ENCODE measurements at places on chromosomes 11 and 22.

DNA sequence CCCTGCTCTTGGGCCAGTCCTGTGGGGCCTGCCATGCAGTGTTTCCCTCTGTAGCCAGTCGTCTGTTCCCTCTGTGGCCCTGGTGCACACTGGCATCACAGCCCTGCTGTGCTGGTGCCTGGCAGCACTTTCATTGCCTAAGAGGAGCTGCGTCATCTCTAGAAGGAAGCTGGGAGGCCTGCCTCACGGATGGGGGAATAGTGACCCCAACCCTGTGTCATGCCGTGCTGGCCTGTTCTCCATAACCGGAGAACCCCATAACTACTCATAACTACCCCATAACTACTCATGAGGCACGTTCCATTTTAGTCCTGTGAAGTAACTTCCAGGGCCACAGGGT lies 14.0 kb downstream of the RAB36 start:
- no peak for DNase-seq

GRCh38 chr11:83172551-83172950 lies 15.6 kb downstream of the PCF11 start:
- no peak for DNase-seq

- DNase-seq = no peak
These were observed 10.7 kb downstream of the SLCO2B1 start for GRCh38 chr11:75161506-75162095.

DNA sequence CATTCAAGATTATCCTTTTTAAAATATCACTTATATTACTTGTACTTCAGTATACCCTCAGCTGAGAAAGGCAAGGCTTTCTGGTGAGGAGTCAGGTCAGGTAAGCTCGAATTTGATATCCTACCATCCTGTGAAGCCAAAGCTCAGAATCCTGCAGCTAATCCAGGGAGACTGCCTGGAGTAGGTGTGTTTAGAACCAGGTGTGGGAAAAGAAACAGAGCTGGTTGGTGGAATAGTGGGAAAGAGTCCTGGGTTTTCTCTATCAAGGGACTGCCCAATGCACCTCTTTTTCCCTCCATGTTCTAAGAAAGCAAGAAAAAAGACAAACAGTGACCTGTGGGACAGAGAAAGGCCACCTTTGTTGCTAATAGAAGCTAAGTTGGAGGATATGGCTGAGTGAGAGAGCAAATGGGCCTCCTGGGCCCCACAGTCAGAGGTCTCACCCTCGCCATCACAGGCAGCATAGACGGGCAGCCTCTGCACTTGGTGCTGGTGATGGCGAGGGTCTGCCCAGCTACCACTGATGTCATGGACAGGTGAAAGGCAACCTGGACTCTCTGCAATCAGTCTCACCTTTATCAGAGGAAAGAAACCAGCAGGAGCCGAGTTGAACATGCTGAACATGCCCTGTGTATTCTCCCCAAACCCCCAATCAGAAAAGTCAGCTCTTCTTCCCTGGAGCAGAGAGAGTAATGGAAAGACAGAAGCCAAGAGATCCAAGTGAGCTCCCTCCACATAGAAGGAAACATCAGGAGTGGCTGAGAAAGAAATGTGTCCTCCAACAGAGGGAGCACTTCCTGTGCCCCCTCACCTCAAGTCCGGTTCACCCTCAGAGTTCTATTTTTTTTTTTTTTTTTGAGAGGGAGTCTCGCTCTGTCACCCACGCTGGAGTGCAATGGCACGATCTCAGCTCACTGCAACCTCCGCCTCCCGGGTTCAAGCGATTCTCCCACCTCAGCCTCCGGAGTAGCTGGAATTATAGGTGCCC lies 491.3 kb downstream of the BUD13 start:
- DNase-seq = no peak

DNA sequence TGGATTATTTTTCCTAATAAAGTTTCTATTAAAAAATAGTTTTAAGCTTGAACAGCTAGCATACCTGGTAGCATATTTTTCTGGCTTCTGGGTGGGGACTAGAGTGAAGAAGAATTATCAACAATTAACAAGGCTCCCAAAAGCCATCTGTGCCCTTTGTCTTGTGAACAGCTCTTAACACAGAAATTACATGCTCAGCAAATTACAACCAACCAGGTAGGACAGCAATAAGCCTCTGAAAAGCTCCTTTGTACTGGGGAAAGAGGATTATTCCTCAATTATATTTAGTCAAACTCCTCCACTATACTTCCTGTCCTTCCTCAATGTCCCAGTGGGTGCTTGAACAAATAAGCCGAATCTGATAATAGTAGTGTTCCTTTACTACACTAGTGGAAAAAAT lies 162.8 kb downstream of the RAB38 start:
- DNase-seq = no peak

DNA sequence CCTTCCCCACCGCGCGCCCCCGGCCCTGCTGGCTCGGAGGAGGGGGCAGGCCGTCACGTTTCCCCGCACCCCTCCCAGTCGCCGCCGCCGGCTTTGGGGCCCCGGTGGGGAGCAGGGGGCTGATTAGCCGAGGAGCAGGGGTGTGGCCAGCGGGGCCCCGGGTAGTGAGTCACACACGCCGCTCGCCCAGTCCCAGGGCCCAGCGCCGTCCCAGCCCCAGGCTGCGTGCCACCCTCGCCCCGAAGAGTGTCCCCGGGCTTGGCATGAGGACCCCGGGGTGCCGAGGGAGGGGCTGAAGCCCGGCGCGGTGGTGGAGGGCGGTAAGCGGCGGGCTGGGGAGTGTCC lies 34.4 kb downstream of the PRDM11 start:
- no peak for DNase-seq

DNA sequence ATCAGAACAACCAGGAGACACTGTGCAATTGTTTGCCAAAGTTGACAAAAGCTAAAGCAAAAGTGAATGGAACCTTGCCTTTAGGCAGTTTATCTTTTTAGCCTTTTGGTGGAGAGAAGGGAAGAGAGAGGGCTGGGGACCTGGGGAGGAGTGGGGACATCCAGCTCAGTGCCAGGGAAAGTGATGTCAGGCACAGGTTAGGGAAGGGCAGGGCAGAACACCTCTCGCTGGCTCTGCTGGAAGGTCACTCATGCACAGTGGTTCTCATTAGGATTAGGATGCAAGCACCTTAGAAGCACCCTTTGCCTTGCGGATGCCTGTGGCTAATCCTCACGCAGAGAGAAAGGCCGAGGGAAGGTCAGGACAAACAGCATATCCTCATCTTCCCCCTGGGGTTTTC lies 14.3 kb upstream of the LINC01488 start:
- no peak for DNase-seq

DNA sequence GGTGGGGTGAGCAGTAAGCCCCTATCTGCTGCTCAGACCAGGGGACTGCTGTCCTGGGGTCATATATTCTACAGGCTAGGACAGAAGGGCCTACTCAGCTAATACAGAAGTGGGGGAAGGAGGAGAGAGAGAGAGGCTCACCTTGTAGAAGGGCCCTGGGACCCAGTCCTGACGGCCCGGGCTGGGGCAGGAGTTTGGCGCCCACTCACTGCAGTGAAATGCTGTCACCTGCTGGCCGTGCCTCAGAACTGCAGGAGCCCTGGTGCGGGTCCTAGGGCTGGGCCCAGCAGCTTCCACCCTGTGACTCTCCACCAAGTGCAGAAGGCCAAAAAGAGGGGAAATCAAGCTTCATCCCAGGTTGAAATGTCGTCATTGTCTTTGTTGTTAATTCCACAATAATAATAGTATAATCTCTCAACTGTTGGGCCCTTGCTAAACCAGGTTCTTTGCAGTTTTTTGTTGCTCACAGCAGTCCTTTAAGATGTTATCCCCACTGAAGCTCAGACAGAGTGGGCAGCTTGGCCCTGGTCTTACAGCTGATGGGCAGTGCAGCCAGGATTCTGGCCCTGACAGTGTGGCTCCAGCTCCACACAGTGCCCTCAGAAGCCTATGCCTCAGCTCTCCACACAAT lies 29.6 kb downstream of the TRIM29 start:
- DNase-seq = peak; percentile 63

DNA sequence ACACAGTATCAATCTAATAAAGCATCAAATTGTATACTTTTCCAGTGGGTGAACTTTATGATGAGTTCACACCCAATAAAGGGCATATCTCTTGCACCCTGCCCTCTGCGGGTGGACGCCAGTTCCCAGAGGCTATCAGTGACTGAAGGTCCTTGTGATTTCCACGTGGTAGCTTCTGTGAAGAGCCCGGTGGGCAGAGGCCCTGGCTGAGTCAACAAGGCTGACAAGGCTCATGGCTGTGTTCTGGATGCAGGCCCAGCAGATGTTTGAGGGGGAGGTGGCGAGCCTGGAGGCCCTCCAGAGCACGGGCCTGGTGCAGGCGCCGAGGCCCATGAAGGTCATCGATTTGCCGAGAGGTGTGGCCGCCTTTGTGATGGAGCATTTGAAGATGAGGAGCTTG lies 71.4 kb downstream of the PIWIL3 start:
- no peak for DNase-seq

DNA sequence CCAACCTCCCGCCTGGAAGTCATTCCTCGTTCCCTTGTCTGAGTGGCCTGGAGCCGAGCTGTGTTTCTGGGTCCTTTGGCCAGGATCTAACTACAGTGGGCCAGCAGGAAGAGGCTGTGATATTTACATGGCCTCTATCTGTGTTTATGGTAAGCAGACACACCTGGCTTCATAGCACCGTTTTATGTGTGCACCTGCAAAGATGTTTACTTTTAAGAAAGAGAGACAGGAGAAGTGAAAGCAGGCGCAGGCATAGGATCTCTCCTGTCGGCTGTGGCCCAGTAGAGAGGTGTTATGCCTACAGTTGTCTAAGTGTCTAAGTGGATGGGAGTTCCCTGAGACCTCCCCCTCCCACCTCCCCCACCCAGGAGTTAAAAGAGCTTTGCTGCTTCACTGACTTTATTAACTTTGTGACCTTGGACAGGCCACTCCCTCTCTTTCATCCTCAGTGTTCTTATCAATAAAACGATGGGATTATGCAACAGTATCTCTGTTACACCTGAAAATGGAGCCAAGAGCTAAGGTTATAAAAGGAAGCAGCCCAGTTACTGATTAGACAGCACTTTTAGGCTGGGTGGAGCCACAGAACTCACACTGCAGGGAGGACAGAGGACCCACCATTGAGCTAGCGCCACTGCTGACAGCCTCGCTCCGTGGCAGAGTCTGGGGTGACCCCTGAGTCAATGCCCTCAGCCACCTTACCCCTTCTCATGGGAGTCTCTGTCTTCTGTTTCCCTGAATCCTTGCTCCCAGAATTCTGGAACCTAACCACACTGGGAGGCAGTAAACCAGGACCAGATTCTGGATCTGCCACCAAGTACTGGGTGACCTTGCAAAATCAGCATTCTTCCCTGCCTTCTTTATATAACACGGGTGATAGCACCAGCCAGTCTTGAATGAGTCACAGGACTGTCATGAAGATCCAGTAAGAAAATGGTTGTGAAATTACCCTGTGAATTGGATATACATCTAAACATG lies 22.0 kb downstream of the ST14 start:
- DNase-seq = no peak

DNA sequence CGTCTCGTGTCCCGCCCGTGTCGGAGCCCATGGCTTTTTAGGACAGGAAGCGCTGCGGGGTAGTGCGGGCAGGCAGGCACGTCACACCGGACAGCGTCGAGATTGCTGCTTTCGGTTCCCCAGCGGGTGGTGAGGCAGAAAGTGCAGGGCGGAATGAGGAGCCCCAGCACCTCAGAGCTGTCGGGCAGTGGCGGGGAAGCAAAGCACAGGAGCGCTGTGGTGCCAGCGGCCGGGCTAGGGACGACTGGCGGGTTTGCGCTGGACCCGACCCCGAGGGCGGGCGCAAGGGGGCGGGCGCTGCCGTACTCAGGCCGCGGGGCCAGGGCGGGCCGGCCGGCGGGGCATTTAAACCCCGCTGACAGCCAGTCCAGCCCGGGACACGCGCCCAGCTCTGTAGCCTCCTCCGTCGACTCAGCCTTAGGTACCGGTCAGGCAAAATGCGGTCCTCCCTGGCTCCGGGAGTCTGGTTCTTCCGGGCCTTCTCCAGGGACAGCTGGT lies at the start of gene SLC37A2:
Gene SLC37A2, plus strand, starts transcription at position 375 of the 498 bp plus-strand sequence. Its CDS starts 63 bp downstream, at position 438.
- peak; percentile 36 for DNase-seq

DNA sequence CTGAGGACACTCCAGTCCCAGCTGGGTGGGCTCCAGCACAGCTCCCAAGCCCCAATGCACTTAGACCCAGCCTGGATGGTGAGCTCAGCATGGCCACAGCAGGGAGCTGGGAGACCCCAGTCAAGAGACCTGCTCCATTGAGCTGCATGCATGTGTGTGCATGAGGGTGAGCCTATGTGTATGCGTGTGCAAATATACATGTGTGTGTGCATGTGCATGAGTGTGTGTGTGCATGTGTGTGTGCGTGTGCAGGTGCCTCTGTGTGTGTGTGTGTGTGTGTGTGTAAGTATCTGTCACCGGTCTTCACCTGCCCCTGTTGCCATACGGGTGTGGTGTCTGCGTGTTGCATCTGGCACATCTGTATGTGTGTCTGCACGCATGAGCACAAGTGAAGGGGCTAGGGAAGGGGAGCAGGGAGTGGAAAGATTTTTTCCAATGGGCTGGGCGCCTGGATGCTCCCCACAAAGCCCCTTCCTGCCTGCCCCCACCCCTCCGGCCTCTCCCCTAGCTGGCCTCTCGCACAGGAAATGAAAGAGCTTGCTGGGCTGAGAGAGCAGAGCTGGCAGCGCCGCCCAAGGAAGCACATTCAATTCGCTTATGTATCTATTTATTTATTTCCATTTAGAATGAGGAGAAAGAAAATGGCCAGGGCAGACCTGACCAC lies 4.1 kb downstream of the TSPAN32 start:
- DNase-seq = no peak

DNA sequence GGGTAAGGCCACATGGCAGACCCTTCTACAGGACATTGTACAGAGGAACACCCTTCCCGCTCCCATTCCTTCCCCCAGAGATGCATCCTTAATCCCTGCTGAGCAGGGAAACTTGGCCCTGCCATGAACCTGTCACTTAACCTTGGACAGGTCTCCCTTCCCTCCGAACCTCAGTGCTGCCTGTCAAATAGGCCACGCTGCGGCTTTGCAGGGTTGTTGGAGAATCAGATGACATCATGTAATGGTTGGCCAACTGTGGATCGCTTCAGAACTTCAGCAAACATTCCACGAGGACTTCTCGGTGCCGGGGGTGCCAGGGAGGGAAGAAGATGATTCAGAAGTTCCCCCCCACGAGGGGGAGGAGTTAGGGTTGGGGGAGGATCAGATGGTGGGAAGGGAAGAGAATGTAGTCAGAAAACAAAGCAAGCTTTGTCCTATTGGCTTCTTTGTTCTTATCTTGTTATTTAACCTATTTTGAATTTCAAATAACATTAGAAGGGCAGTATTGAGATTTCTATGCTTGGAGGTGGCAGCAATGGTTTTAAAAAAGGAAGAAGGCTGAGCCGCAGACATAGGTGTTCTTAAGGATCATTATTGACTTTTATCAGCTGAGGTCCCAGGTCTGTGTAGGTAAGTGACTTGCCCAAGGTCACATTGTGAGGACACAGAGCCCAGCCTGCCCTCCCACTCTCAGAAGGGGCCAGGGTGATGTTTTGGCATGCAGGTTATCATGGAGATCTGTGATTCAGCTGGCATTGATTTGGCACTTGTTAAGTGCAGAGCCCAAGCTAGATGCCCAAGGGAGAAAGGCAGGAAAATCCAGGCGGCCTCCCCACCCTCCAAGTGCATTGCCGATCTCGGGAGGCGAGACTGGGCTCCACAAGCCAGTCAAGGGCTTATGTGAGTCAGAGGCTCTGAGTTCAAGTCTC lies 3.1 kb downstream of the CDC42EP1 start:
- no peak for DNase-seq

Data from NT2/D1 (cell line).